ENCODE measurements at places on chromosomes 2 and 18. TPM values are rescaled to one million over a fixed set of nuclear protein-coding genes. Genes with fewer than 3 reads are reported as not detected.

- DNase-seq = no peak
Observed at GRCh38 chr18:77140439-77141109, 8.0 kb upstream of the MBP start.

DNA sequence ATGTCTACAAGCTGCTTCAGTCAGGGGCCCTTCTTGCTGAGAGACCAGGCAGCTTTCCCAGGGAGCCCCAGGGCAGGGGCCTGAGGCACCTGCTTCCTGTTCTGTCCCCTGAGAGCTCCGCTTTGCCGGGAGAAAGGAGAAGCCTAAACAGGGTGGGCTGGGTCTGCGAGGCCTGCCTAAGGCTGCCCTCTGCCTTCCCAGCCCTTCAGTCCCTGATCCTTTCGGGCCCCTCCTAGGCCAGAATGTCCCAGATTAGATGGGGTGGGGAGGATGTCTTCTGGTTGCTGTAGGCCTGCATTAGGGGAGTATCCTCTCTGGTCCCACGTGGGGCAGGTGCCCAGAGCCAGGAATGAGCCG is 72.4 kb downstream of the TGOLN2 start:
- peak; percentile 23 for DNase-seq

- no peak for DNase-seq
Observed at GRCh38 chr2:181348107-181348837, 108.9 kb upstream of the ITGA4 start.

Gene MC4R
- total RNA-seq = not detected

DNA sequence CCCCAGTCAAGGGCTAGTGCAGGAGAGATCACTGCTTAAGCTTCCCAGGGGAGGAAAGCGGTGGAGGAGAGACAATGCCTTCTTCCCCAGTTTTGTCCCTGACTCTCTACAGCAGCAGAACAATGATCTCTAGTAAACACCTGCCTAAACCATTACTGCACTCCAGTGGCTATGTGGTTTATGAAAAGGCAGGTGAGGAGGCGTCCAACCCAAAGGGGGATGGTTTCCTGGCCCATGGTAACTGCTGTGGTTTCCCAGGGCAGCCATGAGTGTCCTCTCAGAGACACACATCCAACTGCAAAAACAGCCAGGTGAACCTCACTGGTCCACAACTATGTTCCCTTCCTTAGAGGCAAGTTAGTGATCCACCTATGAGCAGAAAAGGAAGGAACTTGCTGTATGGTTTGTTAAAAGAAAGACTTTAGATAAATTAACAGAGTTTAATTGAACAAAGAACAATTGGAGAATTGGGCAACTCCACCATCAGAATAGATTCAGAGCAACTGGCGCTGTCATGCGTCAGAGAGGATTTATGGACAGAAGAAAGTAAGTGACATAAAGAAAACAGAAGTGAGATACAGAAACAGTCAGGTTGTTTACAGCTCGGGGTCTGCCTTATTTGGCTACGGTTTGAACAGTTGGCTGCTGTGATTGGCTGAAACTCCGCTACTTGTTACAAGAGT is 4.8 kb upstream of the TTC39C start:
- no peak for DNase-seq

DNA sequence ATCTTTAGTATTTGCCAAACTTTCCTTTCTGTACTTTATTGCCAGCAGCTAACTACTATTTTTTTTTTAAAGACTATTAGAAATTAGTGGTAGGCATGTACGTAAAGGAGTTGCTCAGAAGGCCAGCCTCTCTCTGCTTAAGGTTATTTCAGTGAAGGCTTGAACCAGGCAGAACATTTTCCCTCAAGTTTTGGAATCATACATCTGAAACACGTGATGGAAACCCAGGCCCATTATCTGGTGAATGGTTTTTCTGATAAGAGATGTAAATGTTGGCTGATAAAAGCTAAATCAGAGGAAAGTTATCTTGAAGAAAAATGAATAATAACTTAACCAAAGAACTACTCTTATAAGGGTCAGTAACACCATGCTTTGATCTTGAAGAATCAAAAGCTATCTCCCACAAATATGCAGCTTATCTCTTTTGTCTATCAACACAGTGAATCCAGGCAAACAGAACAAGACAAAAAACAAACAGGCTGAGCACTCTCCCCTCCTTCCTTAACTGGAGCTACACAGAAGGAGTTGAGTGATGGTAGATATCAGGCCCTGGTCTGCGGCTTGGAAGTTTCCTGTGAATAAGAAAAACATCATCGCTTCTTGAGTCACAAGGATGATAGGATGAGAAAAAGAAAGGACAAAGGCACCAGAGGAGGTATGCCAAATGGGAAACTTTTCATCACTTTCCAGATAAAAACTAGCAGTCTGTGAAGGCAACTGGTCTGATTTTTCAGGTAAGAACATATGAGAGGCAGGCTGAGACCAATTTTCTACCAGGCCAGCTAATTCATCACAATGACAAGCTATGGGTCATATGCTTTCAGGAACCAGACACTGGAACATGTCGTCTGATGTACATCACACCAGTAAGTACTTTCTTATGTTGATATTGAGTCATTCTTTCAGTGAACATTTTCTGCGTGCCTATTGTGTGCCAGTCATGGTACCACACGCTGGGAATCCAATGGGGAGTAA is 88.4 kb upstream of the STK17B start:
- peak; percentile 74 for DNase-seq

GRCh38 chr2:28395334-28396061 is 2.8 kb downstream of the FOSL2 start:
- DNase-seq = peak; percentile 61

Gene DSG3
- not detected for total RNA-seq

GRCh38 chr2:38600242-38600891 is 2.4 kb downstream of the HNRNPLL start:
- peak; percentile 21 for DNase-seq

- peak; percentile 88 for DNase-seq
Observed at GRCh38 chr2:105179469-105180372, 61.8 kb upstream of the GPR45 start.

Measured in dermis blood vessel endothelial cell (primary cell).